ENCODE measurements at places on chromosomes 12 and 14. TPM values are rescaled to one million over a fixed set of nuclear protein-coding genes. Genes with fewer than 3 reads are reported as not detected.

DNA sequence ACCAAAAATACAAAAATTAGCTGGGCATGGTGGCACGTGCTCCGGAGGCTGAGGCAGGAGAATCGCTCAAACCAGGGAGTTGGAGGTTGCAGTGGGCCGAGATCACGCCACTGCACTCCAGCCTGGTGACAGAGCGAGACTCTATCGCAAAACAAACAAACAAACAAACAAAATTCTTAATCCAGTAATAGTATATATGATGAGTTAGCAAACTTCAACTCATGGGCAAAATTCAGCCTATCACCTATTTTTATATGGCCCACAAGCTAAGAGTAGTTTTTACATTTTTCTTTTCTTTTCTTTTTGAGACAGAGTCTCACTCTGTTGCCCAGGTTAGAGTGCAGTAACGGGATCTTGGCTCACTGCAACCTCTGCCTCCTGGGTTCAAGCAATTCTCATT is 14.9 kb downstream of the ATF7 start:
- DNase-seq: no peak

Gene KRT83
- total RNA-seq: not detected

DNA sequence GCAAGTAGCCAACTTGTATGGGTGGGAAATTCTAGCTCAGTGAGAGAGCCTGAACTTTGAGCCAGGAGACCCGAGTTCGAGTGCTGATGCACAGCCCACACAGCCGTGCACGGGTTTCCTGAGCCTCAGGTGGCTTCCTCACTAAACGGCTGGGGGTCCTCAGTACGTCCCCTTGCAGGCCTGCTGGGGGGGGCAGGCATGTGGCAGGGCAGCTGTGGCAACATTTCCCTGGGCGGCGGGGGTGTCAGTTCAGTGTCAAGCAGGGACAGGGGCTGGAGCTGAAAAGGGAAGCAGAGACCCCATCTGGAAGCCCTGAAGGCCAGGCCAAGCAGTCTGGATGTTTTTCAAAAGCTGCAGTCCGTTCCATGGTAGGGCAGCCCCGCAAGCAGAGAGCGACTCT is 14.6 kb upstream of the DIO3 start:
- DNase-seq: no peak

DNA sequence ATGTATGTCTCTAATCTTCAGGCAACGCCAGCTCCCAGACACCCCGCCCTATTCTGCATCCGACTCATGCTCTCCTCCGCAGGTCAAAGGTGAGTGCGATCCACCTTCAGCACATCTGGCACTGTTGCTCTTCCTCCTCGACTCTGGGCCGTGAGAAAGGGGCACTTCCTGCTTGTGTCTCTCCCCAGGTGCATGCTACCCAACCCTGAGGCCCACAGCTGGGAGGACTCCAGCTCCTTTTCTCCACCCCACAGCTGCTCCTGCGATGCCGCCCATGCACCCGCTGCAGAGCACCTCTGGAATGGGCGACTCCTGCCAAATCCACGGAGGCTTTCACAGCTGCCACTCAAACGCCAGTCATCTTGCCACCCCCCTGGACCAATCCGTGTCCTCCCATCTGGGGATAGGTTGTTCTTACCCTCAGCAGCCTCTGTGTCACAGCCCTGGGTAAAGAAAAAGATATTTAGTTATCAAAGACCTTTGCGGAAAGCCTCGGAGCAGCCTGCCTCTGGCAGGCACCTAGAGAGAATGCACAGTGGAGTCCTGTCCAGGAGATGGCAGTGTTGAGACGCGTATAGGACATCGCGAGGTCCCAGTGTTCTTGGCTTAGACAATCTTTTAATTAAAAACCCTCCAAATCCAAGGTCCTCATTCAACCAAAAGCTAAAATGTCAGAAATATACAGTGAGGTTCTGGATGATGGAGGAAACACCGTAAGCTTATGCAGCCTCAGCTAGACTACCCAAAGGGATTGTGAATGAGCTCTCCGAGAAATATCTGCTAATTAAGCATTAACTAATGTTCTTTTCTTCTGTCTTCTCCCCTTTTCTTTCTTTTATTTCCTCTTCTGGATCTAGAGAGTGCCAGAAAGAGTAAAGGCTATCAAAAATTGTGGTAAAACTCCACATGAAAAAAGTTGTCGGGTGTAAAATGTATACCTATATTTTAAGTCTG is 54.3 kb downstream of the MYRFL start:
- DNase-seq: no peak

Gene RNF10
- total RNA-seq: 224 TPM

Gene CD4
- 31.3 TPM for total RNA-seq

Gene SPSB2
- total RNA-seq: 4.6 TPM

GRCh38 chr14:33057585-33057984 is 118.9 kb downstream of the NPAS3 start:
- DNase-seq: no peak

DNA sequence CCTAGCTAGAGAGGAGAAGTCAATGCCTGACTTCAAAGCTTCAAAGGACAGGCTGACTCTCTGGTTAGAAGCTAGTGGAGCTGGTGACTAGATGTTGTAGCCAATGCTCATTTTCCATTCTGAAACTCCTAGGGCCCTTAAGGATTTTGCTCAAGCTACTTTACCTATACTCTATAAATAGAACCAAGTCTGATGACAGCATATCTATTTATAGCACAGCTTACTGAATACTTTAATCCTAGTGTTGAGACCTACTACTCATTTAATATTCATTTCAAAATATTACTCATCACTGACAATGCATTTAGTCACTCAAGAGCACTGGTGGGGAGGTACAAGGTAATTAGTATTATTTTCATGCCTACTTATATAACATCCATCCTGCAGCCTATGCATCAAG is 137.2 kb upstream of the PELI2 start:
- no peak for DNase-seq

Gene DCD
- not detected for total RNA-seq

Gene DENND5B
- total RNA-seq: 15.4 TPM

DNA sequence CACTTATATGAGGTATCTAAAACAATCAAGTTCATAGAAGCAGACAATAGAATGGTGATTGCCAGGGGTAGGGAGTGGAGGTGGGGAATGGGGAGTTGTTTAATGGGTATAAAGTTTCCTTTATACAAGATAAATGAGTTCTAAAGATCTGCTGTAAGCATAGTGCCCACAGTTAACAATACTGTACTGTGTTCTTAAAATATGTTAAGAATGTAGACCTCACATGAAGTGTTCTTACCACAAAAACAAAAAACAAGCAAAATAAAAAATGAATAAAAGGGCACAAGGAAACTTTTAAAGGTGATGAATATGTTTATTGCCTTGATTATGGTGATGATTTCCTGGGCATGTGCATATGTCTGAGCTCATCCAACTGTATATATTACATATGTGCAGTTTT is 211.8 kb downstream of the MSRB3 start:
- DNase-seq: no peak

DNA sequence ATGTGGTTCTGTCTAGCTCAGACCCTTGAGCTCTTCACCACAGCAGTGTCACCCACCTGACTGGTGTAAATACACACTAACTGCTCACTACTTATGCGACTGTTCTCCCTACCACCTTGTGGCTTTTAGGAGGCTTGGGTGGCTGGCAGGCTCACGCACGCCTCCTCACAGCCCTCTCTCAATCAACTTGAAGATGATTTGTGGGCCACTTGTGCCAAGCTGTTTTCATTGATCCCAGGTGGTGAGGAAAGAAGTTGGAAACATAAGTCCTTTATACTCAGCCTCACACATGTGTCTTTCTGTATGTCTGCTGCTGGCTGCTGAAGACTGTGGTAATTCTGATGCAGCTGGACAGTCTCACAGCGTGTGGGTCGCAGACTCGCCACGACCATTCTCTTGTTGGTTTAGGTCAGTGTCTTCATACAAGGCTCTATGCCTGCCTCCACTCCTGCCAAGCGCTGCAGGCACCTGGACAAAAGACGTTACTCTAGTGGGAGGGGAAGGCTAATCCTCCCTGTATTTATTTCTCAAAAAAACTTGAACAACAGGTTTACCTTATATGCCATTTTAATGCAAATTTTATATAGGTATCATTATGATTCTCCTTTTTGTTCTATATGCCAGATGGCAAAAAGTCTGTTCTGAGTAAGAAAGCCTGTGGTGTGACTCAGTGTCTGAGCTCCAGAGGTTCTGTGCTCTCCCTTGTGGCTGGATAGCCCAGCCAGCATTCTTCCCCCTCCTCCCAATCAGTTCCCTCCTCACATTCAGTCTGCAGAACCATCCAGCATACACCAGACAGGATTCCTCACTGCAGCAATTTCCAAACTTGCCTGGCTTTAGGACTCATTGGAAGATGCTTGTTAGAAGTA is 115.6 kb downstream of the DIP2B start:
- DNase-seq: no peak

Gene RCOR1
- total RNA-seq: 21.9 TPM

DNA sequence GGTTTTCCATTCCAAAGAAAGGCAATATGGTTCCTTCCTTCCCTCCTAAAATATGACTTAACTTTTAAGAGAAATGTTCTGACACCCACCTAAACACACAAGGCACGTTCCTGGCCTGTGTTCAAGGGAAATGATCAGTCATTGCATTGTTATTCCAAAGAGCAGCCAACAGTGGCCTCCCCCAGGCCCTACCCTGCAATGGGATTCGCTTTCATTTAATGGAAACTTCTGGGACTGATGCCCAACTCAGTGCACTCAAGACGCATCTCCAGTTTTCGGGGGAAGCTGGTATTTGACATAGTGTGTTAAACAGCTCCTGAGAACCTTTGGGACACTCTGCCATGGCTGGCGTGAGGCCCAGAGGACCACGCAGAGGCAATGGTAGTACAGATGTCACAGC is 65.9 kb downstream of the DDX51 start:
- DNase-seq: no peak

Data from mesenteric fat pad (tissue), 1 donor.